ENCODE measurements at places on chromosomes 7 and 10. TPM values are rescaled to one million over a fixed set of nuclear protein-coding genes. Genes with fewer than 3 reads are reported as not detected.

GRCh38 chr10:123323884-123324283 is 169.7 kb downstream of the BUB3 start:
- peak; percentile 31 for DNase-seq
- H3K27me3 ChIP-seq, result no peaks in the 10 kb centered on the region
- H3K27ac ChIP-seq, result no peak overlapping the region
- no peak overlapping the region for H3K4me3 ChIP-seq
- H3K4me1 ChIP-seq, result no peaks in the 10 kb centered on the region
- no peaks in the 10 kb centered on the region for H3K36me3 ChIP-seq

GRCh38 chr7:20194343-20194995 is 22.7 kb downstream of the MACC1 start:
- no peaks in the 10 kb centered on the region for H3K36me3 ChIP-seq
- no peak overlapping the region for H3K4me3 ChIP-seq
- DNase-seq, result no peak
- H3K4me1 ChIP-seq, result no peaks in the 10 kb centered on the region
- H3K27ac ChIP-seq, result no peak overlapping the region

DNA sequence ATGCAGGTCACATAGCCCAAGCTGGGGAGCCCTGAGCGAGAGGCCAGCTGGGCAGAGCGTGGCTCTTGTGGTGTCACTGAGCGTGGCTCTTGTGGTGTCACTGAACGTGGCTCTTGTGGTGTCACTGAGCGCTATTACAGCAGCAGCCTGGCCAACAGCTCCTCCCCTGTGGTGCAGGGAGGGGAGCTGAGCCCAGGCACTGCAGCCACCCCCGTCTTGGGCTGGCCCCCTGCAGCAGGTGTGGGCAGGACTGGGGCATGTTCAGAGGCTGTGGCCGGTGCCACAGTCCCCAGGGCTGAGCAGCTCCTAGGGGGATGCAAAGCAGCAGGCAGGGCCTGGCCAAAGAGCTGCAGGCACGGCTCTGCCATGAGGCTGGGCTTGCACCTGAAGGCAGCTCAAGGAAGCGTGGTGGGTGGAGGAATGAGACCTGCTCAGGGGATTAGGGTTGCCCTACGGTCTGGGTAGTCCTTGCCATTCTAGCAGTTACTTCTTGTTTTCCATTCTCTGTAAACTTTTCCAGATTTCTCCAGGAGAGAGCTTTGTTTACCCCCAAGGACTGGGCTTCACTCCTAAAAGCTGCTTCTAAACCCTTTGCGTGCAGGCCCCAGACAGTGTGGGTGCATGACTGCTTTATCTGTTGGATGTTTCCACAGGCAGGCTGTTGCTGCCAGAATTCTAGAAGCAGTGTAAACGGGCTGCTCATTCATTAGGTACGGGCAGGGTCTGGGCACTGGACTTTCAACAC is 29.2 kb downstream of the ZNF783 start:
- peaks cover 65% of the 10 kb centered on the region for H3K36me3 ChIP-seq
- no peak overlapping the region for H3K27ac ChIP-seq
- H3K27me3 ChIP-seq, result no peaks in the 10 kb centered on the region
- no peak overlapping the region for H3K4me3 ChIP-seq
- peaks cover under 1% of the 10 kb centered on the region for H3K4me1 ChIP-seq

GRCh38 chr10:35554461-35555056 is 50.6 kb upstream of the GJD4 start:
- H3K4me3 ChIP-seq, result no peak overlapping the region
- H3K4me1 ChIP-seq, result no peaks in the 10 kb centered on the region
- no peaks in the 10 kb centered on the region for H3K27me3 ChIP-seq
- H3K36me3 ChIP-seq, result no peaks in the 10 kb centered on the region
- no peak overlapping the region for H3K27ac ChIP-seq

DNA sequence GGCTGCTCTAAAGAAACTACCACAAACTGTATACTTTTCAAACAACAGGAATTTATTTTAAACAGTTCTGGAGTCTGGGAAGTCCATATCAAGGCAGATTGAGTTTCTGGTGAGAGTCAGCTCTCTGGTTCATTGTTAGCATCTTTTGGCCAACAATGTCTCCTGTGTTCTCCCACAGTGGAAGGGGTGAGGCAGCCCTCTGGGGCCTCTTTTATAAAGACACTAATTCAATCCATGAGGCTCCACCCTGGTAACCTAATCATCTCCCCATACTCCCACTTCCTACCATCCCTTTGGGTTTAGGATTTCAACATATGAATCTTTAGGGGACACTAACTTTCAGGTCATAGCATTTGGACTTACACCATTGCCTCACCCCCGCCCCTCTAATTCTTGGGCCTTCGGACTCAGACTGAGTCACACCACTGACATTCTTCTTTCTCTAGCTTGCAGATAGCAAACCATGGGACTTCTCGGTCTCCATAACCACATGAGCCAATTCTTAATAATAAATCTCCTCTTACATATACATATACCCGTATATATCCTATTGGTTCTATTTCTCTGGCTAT is 64.3 kb upstream of the ANTXRL start:
- H3K27me3 ChIP-seq, result no peaks in the 10 kb centered on the region
- H3K36me3 ChIP-seq, result no peaks in the 10 kb centered on the region

Gene KIN
- total RNA-seq, result 7.5 TPM

Gene LRRC61
- total RNA-seq, result 7.9 TPM

DNA sequence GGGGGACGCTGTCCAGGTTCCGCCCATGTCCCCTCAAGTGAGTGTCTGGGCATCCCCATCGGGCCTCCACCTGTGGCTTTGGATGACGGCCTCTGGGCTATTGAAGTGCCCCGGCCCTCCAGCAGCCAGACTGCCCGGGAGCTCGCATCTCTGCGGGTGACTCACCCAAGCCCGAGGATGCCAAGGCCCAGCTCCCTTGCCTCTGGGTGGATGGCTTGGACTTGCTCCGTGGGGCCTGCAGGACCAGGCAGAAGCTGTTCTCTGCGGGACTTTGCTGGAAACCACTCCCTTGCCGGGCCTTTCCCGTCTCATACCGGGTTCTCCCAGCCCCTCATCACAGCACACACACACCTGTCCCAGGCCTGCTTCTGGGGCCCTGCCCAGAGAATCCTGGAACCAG is 22.4 kb downstream of the DPYSL4 start:
- H3K4me1 ChIP-seq, result no peaks in the 10 kb centered on the region
- H3K36me3 ChIP-seq, result peaks cover 5% of the 10 kb centered on the region
- H3K27ac ChIP-seq, result no peak overlapping the region
- no peaks in the 10 kb centered on the region for H3K27me3 ChIP-seq
- DNase-seq, result no peak

GRCh38 chr7:29458933-29459332 is 104.7 kb upstream of the PRR15 start:
- no peak overlapping the region for H3K4me3 ChIP-seq
- no peaks in the 10 kb centered on the region for H3K27me3 ChIP-seq
- no peak for DNase-seq
- H3K36me3 ChIP-seq, result no peaks in the 10 kb centered on the region

Gene VKORC1L1
- 24.9 TPM for total RNA-seq

Gene ACHE
- 2.5 TPM for total RNA-seq

DNA sequence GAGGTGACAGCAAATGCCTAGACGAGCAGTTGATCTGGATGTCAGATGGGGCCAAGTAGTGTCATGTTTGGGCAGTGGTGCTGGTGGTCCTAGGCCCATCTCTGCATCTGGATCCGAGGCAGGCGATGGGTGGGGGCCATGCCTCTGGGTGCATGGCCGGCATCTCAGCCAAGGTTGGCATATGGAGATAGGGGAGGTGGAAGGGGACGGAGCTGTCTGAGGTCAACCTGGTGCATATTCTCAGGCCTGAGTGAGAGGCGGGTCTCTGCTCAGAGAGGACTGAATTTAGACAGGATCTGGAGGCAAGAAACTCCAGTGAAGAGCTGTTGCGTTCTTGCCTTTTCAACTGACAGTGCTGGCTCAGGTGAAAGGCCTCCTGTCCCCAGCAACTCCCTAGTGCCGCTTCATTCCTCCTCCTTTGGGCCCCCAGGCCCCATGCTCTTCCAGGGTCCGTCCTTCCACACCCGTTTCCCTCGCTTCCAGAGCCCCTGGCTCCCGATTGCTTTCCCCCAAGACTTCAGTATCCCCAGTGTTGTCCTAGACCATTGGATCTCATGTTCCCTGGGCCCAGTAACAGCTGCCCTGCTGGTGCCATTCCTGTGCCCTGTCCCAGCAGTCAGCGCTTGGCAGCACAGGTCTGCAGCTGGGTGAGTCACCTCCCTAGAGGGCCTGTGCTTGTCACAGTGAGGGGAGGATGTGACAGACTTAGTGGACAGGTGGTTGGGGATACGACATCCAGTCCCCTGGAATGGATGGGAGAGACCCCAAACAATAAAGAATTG is 32.6 kb downstream of the GBX1 start:
- peaks cover 17% of the 10 kb centered on the region for H3K4me1 ChIP-seq
- peaks cover 87% of the 10 kb centered on the region for H3K36me3 ChIP-seq
- no peak overlapping the region for H3K27ac ChIP-seq

DNA sequence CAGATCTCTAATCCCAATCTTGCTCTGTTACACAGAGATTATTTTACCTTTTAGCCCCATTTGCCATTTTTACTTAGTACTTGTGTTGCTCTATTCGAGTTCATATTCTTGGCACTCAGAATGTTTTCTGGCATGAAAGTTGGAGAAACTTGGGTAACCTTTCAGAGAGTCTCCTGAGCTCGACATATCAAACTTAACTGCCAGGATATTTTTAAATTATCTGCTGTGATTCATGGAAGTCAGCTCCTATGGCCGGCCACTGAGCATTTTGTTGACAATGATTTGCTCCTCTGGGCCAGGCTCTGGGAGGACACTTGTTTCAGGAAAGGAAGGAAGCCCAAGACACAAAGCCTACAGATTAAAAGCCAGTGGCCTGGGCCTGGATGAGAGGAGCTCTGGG is 396.7 kb downstream of the TNS3 start:
- peaks cover 61% of the 10 kb centered on the region for H3K4me1 ChIP-seq
- no peak overlapping the region for H3K27ac ChIP-seq
- no peaks in the 10 kb centered on the region for H3K27me3 ChIP-seq
- H3K36me3 ChIP-seq, result no peaks in the 10 kb centered on the region

Gene SLC29A4
- 2.5 TPM for total RNA-seq

Gene HOXA1
- 0.71 TPM for total RNA-seq

- no peak overlapping the region for H3K27ac ChIP-seq
- peaks cover 16% of the 10 kb centered on the region for H3K36me3 ChIP-seq
- no peaks in the 10 kb centered on the region for H3K4me1 ChIP-seq
- no peaks in the 10 kb centered on the region for H3K27me3 ChIP-seq
These were observed 13.3 kb upstream of the TMEM248 start for GRCh38 chr7:66907731-66908130.

GRCh38 chr7:151724250-151724915 is 152.5 kb downstream of the PRKAG2 start:
- H3K4me3 ChIP-seq, result no peak overlapping the region
- H3K27me3 ChIP-seq, result no peaks in the 10 kb centered on the region
- no peak for DNase-seq
- no peak overlapping the region for H3K27ac ChIP-seq
- peaks cover 63% of the 10 kb centered on the region for H3K4me1 ChIP-seq
- H3K36me3 ChIP-seq, result no peaks in the 10 kb centered on the region

Gene STEAP1
- 14.6 TPM for total RNA-seq

Gene PRKCQ
- 9.4 TPM for total RNA-seq

All from esophagus muscularis mucosa (tissue), 4 donors.